ENCODE measurements at places on chromosomes 11 and 22.

- DNase-seq, result no peak
Measured at GRCh38 chr22:17734187-17734586, 40.1 kb downstream of the BID start.

DNA sequence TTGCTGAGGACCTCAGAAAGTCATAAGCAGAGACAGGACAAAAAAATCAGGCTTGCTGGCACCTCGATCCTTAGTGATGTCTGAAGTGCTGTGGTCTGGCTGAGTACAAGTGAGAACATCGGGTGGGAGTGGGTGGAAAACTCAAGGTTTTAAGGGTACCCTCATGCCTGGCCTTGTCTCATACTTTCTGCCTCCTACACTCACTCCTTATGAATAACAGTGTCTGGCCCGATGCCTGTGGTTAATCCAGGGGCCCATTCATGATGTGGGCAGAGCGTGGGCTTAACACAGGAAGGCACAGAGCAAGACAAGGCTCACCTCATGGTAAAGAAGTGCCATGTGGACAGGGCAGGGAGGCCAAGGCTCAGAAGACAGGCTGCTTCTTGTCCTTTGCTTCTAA, 11.0 kb upstream of the UCP3 start:
- peak; percentile 51 for DNase-seq

GRCh38 chr22:36419912-36420882, 32.4 kb upstream of the MYH9 start:
- DNase-seq, result no peak

DNA sequence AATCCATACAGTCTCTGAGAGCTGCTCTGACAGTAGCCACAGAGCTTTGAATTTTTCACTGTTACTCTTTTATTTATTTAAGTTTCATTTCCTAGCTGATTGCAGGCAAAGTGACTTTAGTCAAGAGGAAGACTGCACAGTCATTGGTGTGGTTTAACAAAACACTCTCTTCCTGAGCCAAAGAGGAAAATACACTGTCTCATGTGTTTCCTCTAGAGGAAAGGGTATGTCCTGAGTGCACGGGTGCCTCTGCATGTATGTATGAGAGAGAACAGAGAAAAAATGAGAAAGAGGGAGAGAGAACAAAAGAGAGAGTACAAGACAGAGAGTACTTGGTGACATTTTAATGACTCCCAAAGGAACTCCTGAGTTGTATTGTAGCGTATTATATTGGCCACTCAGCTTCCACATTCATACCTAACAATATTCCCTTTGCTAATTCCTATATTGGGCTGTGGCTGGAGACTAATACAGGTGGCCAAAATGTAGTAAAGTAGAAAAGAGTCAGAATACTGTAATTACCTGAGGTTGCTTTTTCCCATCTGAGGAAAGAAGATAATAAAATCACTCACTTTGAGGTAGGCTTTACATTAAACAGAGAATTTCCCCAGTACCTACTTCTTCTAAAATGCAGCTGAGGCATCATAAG, at the start of gene OR4D9:
TSS of gene OR4D9 (plus strand) at position 599 of the 649 bp plus-strand sequence. CDS start 3,374 bp downstream, outside the sequence.
- DNase-seq, result no peak

DNA sequence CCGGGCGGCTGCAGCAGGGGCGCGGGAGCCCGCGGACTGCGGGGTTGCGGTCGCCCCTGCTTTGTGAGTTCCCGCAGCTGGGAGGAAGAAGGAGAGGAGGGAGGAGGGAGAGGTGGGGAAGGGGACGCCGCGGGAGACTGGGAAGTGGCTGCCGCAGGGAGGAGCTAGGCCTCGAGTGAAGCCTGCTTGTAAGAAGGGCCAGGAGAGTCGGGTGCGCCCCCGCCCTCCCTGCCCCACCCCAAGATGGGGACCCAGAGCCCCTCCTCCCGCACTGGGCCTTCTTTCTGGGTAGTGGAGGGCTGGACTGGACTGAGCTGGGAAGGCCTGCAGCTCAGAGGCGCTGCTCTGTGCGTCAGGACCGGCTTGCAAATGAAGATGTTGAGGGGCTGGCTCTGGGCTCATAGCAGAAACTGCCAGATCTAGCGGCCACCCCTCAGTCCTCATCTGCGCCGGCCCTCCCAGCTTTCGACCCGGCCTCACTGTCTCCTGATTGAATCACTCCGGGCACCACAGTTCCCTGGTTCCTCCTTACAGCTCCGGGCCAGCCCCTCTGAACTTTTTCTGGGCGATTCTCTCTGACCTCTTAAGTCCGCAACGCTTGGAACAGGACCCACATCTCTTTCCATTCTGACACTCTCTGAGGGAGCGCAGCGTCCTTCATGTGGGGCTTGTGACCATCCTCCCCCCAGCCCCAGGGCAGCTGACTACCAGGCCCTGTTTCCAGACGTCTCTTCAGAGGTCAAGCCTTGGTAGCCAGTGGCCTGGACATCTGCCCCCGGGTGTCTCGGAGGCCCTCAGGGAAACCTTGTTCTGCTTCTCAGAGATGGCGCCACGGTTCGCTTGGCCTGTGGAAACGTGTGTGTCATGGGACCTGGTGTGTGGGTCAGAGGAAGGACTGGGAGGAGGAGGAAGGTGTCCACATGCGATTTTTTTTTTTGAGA, 21.9 kb downstream of the SERPINH1 start:
- DNase-seq, result no peak

GRCh38 chr11:12110714-12111548, 541 bp downstream of the MICAL2 start:
- no peak for DNase-seq

DNA sequence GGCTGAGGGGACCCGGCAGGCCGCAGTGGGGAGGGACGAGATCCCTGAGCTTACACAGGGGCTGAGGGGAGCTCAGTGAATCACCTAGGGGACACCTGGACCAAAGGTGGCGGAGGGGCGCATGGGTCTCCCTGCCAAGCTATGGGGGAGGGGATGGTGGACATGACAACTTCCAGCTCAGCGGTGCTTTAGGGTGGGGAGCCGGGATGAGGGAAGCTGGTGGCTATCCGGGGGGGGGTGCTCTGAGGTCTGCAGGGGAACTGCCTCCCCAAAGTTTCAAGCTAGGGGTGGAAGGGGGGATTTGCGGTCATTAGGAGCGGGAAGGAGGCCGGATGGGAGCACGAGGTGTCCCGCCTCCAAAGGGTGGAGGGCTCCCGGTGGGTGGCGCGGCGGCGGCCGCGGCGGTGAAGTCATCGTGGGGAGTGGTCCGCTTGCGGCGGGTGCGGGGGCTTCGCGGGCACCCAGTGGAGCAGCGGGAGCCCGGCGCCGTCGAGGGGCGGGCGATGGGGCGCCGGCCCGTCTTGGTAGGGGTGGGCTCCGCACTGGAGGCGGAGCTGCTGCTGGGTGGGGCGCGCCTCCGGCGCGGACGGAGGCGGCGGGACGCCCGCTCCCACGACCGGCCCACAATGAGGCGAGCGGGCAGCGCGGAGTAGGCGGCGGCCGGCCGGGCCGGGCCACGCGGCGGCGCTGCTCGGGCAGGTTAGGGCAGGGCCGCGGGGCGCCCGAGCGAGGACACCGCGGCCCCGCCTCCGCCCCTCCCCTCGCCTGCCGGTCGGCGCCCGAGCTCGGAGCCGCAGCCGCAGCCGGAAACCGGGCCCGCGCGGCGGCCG, at the start of gene MICALL1:
TSS of gene MICALL1 (plus strand) at position 764 of the 830 bp plus-strand sequence. CDS start 126 bp downstream, outside the sequence.
- DNase-seq, result peak; percentile 67

DNA sequence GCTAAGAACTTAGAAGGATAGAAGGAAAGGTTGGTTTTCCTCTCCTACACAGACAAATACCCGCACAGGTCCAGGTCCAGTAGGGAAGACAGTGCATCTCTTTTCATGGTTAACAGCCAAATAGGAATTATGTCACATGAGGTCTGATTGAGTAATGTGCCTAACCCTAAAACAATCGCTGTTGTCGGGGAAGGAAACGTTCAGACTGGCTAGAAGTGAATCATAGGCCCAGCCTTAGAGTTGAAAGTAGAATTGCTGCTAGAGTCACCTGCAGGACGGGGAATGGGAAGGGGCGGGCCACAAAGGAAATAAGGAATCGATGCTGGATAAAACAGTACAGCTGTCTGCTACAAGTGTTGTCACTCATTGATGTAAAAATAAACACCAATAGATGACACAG, 12.4 kb upstream of the HTATIP2 start:
- no peak for DNase-seq

GRCh38 chr22:22424210-22424800, 84.2 kb downstream of the ZNF280B start:
- DNase-seq, result no peak

DNA sequence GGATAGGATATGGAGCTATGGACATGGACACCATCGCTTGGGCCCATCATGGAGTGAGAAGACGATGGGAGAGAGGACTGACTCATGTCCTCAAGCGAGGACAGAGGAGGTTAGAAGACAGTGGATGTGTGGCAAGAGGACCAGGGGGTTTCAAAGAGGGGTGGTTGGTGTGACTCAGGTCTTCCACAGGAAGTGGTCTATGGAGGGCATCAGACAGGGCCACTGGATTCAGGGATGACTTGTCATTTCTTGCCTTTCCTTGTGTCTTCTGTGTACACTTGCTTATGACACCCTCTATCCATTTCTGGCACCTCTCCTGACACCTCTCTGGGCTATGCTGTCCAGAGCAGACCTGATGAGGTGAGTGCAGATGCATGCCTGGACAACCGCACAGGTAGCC, 115.4 kb downstream of the OSBP2 start:
- no peak for DNase-seq

- DNase-seq, result no peak
Measured at GRCh38 chr11:68008381-68009337, 1.5 kb upstream of the ALDH3B1 start.

DNA sequence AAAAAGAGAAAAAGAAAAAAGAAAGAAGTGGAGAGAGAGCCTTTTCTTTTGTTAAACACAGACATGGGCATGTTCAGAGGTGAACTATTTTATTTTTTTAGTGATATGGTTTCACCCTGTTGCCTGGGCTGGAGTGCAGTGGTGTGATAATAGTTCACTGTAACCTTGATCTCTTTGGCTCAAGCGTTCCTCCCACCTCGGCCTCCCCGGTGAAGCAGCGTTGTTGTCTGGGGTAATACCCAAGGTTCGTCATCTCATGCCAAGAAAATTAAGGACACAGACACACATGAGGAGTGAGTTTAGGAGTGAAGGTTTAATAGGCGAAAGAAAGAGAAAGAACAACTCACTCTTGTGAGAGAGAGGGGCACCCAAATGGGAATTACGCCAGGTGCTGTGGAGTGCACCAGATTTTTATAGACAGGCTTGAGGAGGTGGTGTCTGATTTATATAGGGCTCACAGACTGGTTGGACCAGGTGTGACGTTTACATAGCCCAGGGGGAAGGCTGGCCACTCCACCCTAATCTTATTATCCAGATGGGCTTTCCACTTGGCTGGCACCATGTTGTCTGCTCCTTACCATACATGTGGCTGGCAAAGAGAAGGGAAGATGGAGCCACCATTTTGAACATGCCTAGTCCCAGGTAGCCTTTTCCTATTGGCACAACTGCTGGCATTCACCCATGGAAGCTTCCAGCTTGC, 42.3 kb downstream of the GRAMD1B start:
- no peak for DNase-seq

DNA sequence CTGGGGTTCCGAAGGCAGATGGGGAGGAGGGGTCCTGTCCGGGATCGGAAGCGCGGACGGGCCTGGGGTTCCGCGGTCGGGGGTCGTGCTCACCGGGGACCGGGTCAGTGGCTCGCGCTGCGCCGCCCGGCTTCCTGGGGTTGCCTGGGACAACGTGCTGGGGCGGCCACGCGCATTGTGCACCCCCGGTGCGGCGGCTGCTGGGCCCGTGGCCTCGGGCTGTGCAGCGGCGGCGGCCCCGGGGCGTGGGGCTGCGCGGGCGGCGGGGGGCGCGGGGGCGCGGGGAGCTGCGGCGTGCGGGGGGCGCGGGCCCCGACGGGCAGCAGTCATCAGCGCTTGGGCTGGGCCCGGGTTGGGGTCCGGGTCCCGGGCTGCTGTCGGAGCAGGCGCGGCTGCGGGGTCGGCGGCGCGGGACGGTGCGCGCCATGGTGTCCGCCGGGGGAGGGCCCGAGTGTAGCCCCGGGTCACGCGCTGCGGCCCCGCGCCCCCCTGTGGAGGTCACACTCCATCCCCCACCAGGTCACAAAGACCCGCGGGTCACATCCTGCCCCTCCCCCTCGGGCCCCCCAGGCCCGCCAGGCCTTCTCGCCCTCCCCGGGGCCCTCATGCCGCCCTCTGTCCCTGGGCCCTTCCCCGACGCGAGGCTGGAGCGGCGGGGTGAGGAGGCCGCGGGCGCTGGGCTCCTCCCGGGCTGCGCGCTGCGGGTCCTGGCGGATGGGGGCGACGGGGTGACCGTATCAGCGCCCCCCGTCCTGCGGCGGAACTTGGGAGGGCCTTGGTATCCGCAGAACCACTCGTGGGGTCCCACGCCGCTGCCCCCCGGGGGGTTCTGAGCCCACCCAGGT, at the start of gene TTLL8:
TSS of gene TTLL8 (minus strand) at position 238 of the 845 bp plus-strand sequence.
- no peak for DNase-seq

- DNase-seq, result no peak
Measured at GRCh38 chr11:115707180-115707905, 203.1 kb upstream of the CADM1 start.

DNA sequence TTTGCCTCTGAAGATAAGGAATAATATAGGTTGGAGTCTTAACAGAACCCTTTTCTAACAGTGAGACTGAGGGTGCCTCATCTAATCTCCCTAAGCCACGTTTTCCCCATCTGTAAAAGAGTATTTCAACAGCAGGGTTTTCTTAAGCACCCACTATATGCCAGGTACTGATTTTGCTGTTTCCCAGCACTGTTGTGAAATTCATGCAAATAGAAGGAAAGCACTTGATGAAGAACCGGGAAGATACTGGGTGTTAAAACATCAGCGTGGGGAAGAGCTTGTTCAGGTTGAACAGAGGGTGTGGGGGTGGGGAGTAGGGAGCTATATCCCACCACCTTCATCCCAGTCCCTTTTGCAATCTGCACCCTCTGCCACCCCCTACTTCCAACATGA, 2.8 kb downstream of the HMOX1 start:
- DNase-seq, result no peak

GRCh38 chr11:838441-839279, 3.7 kb downstream of the POLR2L start:
- no peak for DNase-seq

DNA sequence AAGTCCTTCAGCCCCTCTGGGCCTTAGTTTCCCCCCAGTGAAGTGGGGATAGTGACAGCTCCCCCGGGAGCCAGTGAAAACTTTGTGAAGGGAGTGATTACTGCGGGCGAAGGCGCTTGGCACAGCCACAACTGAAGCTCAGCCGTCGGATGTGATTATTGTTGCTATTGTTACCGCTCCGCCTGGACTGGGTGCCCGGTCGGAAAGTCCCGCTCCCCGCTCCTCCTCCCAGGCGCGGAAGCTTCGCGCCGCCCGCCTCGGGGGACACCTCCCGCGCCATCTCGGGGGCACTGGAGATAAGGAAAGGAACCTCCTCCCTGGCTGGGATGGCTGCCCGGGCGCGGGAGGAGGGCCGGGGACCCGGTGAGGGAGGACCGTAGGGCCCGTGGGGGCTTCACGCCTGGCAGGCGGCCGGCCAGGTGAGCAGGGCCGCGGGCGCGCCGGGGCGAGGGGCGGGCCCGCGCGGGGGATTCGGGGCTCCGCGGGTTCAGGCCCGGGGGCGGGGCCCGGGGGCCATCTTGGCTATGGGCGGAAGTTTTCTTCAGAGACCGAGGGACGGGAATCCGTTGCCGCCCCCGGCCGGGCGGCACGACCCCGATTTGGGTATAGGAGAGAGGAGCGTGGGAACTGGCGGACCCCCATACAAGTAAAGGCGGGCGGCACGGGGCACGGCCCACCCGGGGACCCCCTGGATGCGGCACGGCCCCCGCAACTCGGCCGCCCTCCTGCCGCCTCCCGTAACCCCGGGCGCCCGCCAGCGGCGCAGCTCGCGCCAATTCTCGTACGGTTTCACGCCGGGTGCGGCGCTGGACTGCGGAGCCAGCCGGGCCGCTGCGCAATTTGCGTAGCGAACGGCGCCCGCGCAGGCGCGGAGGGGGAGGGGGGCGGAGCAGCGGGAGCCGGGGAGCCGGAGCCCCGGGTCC, at the start of gene GPR137:
TSS of gene GPR137 (plus strand) at position 887 of the 923 bp plus-strand sequence. CDS start 677 bp downstream, outside the sequence.
- peak; percentile 85 for DNase-seq
